ENCODE measurements at places on chromosomes 12 and 14. TPM values are rescaled to one million over a fixed set of nuclear protein-coding genes. Genes with fewer than 3 reads are reported as not detected.

The TMEM233 gene
- 0.96 TPM for total RNA-seq

GRCh38 chr14:88348546-88348945, 25.5 kb upstream of the KCNK10 start:
- no peaks in the 10 kb centered on the region for H3K4me1 ChIP-seq
- no peak overlapping the region for H3K27ac ChIP-seq
- no peak overlapping the region for H3K4me3 ChIP-seq
- no peaks in the 10 kb centered on the region for H3K36me3 ChIP-seq

The TMEM179 gene
- not detected for total RNA-seq

GRCh38 chr14:105411017-105411941, 8.3 kb upstream of the MTA1 start:
- peaks cover 13% of the 10 kb centered on the region for H3K4me1 ChIP-seq
- H3K27ac ChIP-seq, result no peak overlapping the region
- H3K4me3 ChIP-seq, result peak overlapping the region; percentile 37
- no peaks in the 10 kb centered on the region for H3K36me3 ChIP-seq
- H3K27me3 ChIP-seq, result peaks cover 13% of the 10 kb centered on the region

The WSCD2 gene
- 1.7 TPM for total RNA-seq

The AMHR2 gene
- 0.46 TPM for total RNA-seq

DNA sequence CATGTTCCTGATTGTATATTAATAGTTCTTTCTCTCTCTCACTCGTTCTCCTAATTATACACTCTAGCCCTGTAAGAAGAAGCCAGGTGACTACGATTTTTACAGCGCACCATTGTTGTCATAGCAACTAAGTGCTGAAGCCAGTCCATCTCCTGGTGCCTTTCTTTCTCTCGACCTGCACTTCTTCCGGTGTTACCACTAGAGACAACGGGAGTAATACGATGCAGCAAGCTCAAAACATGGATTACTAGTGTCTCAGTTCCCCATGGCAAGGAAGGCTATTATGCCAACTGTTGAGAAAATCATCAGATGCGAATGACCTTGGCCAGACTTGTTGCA, 40.8 kb upstream of the DCD start:
- H3K36me3 ChIP-seq, result no peaks in the 10 kb centered on the region
- no peak overlapping the region for H3K27ac ChIP-seq
- H3K27me3 ChIP-seq, result peaks cover 6% of the 10 kb centered on the region
- no peak overlapping the region for H3K4me3 ChIP-seq

The PLD4 gene
- total RNA-seq, result 3.1 TPM

- DNase-seq, result no peak
- no peaks in the 10 kb centered on the region for H3K36me3 ChIP-seq
- H3K27me3 ChIP-seq, result no peaks in the 10 kb centered on the region
- no peak overlapping the region for H3K4me3 ChIP-seq
- H3K27ac ChIP-seq, result no peak overlapping the region
- H3K4me1 ChIP-seq, result peaks cover 39% of the 10 kb centered on the region
These were observed 18.1 kb downstream of the PRICKLE1 start for GRCh38 chr12:42571327-42572009.

- peak overlapping the region; percentile 49 for H3K4me3 ChIP-seq
- H3K4me1 ChIP-seq, result peaks cover 14% of the 10 kb centered on the region
- peaks cover 10% of the 10 kb centered on the region for H3K27me3 ChIP-seq
These were observed 2.1 kb downstream of the KRT7 start for GRCh38 chr12:52235001-52235764.

DNA sequence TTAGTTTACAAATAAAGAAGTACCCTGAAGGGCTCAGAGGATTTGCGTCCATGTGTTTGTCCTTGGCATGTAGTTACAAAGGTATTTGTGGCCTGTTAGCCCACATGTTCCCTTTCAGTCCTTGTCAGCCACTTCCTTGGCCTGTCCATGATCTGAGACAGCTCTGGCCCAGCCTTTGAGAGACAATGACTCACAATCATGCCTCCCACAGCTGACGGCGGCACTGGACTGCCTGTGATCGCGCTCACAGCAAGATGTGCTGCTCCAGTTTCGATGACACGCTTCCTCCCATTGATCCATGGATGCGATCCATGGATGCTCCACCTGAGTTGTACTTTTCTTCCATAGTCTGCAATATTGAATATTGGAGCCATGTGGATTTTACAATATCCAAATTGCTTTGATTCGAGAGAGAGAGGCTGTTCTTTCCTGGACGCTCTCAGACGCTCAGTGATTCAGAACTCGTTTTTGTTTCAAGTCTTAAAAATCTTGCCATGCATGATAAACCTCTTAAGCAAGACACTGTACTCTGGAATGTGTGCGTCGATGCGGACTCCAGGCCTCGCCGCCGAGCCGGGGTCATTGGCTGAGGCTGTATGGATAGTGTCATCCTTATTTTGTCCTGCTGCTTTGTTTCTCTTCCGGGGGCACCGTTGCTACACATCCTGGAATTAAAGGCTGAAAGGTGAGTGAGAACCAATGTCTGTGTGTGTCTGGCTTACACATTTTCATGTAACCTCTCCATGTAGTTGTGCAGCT, 220.1 kb downstream of the GLT1D1 start:
- H3K27ac ChIP-seq, result no peak overlapping the region
- H3K36me3 ChIP-seq, result no peaks in the 10 kb centered on the region
- no peaks in the 10 kb centered on the region for H3K4me1 ChIP-seq
- H3K27me3 ChIP-seq, result no peaks in the 10 kb centered on the region
- no peak overlapping the region for H3K4me3 ChIP-seq
- DNase-seq, result no peak

- DNase-seq, result no peak
- no peaks in the 10 kb centered on the region for H3K27me3 ChIP-seq
- peaks cover 23% of the 10 kb centered on the region for H3K4me1 ChIP-seq
- H3K4me3 ChIP-seq, result no peak overlapping the region
These were observed 16.8 kb downstream of the ATP5MC2 start for GRCh38 chr12:53659011-53659551.

- no peaks in the 10 kb centered on the region for H3K4me1 ChIP-seq
- no peaks in the 10 kb centered on the region for H3K36me3 ChIP-seq
These were observed 378.3 kb downstream of the BCL11B start for GRCh38 chr14:98893675-98894074.

DNA sequence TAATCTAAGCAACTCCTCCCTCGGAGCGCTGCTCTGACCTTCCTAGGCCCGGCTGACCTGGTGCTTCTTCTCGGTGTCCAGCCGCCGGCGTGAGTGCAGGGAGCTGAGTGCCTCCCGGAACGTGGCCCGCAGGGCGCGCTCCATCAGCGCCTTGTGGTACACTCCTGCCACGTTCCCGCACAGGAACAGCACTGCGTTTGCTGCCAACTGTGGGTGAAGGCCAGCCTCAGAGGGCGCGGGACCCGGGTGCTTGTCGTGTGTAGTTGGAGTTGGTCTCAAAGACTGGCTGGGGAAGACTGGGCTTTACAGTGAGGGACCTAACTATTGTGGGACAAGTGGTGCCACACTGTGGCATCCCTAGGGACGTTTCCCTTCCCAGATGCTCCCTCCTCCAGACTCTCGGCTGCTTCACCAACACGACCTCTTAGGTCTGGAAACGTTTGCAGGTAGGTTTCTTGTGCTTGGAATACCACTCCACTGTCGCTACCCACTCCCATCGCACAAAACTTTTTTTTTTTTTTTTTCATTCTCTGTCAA, 3.1 kb downstream of the ADCY4 start:
- no peak overlapping the region for H3K27ac ChIP-seq
- DNase-seq, result no peak
- no peak overlapping the region for H3K4me3 ChIP-seq
- H3K27me3 ChIP-seq, result peaks cover 10% of the 10 kb centered on the region
- H3K36me3 ChIP-seq, result no peaks in the 10 kb centered on the region
- H3K4me1 ChIP-seq, result peaks cover 72% of the 10 kb centered on the region

- no peak overlapping the region for H3K27ac ChIP-seq
- peaks cover 12% of the 10 kb centered on the region for H3K27me3 ChIP-seq
- H3K36me3 ChIP-seq, result no peaks in the 10 kb centered on the region
- H3K4me1 ChIP-seq, result no peaks in the 10 kb centered on the region
- no peak overlapping the region for H3K4me3 ChIP-seq
These were observed 677.1 kb downstream of the TMEM121 start for GRCh38 chr14:106203438-106203837.

DNA sequence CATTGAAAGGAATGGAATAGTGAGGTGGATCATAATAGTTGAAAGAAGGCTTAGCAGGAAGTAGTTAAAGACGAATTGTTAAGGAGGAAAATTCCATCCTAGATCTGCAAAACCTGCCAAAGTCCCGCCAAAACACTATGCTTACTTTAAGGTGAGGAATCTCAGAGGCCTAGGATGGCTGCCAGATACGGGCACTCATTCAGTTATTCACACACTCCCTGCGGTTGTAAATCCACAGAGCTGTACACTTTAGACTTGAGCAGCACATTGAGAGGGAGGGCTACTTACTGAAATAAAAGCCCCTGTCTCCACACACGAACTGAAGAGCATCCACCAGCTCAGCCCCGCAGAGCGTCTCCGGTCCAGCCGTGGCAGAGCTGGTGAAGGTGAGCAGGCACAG, 5.0 kb downstream of the IGF1 start:
- no peak overlapping the region for H3K27ac ChIP-seq
- peaks cover 25% of the 10 kb centered on the region for H3K4me1 ChIP-seq
- no peaks in the 10 kb centered on the region for H3K36me3 ChIP-seq
- DNase-seq, result no peak

DNA sequence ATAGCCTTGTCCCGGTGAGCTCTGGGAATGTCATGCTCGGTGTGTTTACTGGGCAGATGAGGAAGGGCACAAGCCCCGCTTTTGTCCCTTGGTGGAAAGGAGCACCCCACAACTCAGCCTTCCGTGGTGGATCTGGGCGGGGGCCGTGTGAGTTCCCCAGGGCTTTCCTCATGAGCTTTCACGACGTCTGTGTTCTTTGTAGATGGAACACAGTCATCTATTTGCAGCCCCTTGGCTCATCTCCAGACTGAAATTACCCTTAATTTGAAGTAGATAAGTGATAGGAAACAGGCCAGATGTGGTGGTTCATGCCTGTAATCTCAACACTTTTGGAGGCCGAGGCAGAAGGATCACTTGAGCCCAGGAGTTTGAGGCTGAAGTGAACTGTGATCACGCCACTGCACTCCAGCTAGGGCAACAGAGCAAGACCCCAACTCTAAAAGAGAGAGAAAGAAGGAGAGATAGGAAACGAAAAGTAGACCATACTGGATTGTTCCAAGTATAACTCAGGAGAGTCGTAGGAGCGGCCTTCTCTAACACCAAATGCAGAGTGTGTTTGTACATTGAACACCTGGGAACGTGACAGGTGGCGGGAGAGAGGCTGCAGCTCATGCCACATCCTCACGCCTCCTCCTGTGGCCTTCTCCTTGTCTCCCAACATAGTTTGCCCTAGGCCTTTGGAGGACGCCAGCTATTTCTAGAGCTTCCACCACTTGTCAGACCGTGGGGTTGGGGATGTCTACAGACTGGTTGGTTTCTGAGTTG, 8.8 kb downstream of the P2RX4 start:
- H3K27me3 ChIP-seq, result no peaks in the 10 kb centered on the region
- H3K4me3 ChIP-seq, result no peak overlapping the region
- H3K4me1 ChIP-seq, result peaks cover 20% of the 10 kb centered on the region
- peaks cover 19% of the 10 kb centered on the region for H3K36me3 ChIP-seq
- no peak for DNase-seq
- H3K27ac ChIP-seq, result no peak overlapping the region

GRCh38 chr12:10740182-10740581, 17.1 kb upstream of the YBX3 start:
- H3K27me3 ChIP-seq, result peaks cover 4% of the 10 kb centered on the region
- H3K27ac ChIP-seq, result no peak overlapping the region
- no peaks in the 10 kb centered on the region for H3K36me3 ChIP-seq
- no peak overlapping the region for H3K4me3 ChIP-seq
- H3K4me1 ChIP-seq, result no peaks in the 10 kb centered on the region

GRCh38 chr12:46451276-46452021, 78.9 kb upstream of the SLC38A2 start:
- no peak overlapping the region for H3K4me3 ChIP-seq
- peaks cover 12% of the 10 kb centered on the region for H3K4me1 ChIP-seq
- no peaks in the 10 kb centered on the region for H3K36me3 ChIP-seq
- no peaks in the 10 kb centered on the region for H3K27me3 ChIP-seq
- no peak overlapping the region for H3K27ac ChIP-seq

- H3K4me1 ChIP-seq, result no peaks in the 10 kb centered on the region
- DNase-seq, result no peak
- no peaks in the 10 kb centered on the region for H3K27me3 ChIP-seq
- H3K4me3 ChIP-seq, result no peak overlapping the region
- no peak overlapping the region for H3K27ac ChIP-seq
- no peaks in the 10 kb centered on the region for H3K36me3 ChIP-seq
These were observed 77.4 kb downstream of the AACS start for GRCh38 chr12:125142601-125143000.

The EIF2S3B gene
- total RNA-seq, result 0.52 TPM

- no peaks in the 10 kb centered on the region for H3K4me1 ChIP-seq
- H3K27me3 ChIP-seq, result no peaks in the 10 kb centered on the region
- DNase-seq, result no peak
- H3K36me3 ChIP-seq, result peaks cover 12% of the 10 kb centered on the region
- no peak overlapping the region for H3K4me3 ChIP-seq
These were observed 19.9 kb downstream of the RIC8B start for GRCh38 chr12:106794369-106794768.

DNA sequence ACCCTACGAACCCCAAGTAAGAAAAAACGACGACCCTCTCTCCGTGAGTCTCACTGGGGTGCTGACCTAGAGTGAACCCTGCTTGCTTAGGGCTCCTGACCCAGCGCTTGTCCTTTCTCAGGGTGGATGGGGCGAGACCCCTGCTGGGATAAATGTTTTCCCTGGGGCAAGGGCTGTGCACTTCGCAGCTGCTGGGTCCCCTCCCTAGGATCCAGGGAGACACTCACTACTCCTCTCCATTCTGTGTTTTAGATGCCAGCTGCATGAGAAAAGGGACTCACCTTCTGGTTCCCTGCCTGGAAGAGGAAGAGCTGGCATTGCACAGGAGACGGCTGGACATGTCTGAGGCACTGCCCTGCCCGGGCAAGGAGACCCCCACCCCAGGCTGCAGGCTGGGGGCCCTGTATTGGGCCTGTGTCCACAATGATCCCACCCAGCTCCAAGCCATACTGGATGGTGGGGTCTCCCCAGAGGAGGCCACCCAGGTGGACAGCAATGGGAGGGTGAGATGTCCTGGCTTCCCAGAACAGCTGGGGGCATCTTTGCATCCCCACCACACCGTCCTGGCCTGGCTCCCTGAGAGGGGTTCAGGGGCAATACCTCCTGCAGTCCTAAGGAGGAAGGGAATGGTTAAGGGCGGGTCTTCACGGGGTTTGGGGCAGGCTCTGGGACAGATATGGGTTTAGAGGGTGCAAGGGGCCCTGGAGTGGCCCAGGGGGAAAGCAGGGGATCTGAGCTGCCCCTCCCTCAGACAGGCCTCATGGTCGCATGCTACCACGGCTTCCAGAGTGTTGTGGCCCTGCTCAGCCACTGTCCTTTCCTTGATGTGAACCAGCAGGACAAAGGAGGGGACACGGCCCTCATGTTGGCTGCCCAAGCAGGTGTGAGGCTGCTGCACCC, 663 bp downstream of the ANKRD33 start:
- no peaks in the 10 kb centered on the region for H3K36me3 ChIP-seq
- H3K27ac ChIP-seq, result no peak overlapping the region
- DNase-seq, result peak; percentile 52
- no peak overlapping the region for H3K4me3 ChIP-seq

The SDSL gene
- total RNA-seq, result 10.7 TPM

GRCh38 chr14:97379091-97379531, 581.9 kb downstream of the VRK1 start:
- H3K4me1 ChIP-seq, result no peaks in the 10 kb centered on the region
- no peaks in the 10 kb centered on the region for H3K36me3 ChIP-seq
- no peak overlapping the region for H3K4me3 ChIP-seq
- H3K27ac ChIP-seq, result no peak overlapping the region

GRCh38 chr12:115944392-115944742, 333.1 kb downstream of the MED13L start:
- H3K27ac ChIP-seq, result peak overlapping the region; percentile 26
- H3K27me3 ChIP-seq, result no peaks in the 10 kb centered on the region
- H3K36me3 ChIP-seq, result no peaks in the 10 kb centered on the region
- no peaks in the 10 kb centered on the region for H3K4me1 ChIP-seq

- H3K27ac ChIP-seq, result no peak overlapping the region
- no peaks in the 10 kb centered on the region for H3K27me3 ChIP-seq
- no peaks in the 10 kb centered on the region for H3K36me3 ChIP-seq
These were observed 973.2 kb downstream of the AACS start for GRCh38 chr12:126038434-126038833.
